CD14-positive monocyte (primary cell): ENCODE measurements at places on chromosomes 5 and 9.

DNA sequence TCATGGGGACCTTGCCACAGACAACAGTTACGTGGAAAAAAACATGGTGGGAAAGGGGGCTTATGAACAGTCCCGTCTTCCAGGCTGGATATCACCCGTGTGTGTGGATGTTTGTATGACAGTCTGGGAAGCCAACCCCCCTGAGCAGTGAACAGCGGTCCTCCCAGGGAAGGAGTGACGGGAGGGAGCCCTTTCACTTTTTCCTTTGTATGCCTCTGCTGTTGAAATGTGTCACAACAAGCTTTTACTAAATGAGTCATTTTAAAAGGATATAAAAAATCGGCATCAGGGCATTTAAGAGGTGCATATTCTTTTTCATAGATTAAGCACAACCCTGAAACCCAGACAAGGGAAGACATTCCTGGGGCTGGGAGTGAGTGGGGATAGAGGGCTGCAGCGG, 5.1 kb downstream of the MYMK start:
- no peak for DNase-seq

DNA sequence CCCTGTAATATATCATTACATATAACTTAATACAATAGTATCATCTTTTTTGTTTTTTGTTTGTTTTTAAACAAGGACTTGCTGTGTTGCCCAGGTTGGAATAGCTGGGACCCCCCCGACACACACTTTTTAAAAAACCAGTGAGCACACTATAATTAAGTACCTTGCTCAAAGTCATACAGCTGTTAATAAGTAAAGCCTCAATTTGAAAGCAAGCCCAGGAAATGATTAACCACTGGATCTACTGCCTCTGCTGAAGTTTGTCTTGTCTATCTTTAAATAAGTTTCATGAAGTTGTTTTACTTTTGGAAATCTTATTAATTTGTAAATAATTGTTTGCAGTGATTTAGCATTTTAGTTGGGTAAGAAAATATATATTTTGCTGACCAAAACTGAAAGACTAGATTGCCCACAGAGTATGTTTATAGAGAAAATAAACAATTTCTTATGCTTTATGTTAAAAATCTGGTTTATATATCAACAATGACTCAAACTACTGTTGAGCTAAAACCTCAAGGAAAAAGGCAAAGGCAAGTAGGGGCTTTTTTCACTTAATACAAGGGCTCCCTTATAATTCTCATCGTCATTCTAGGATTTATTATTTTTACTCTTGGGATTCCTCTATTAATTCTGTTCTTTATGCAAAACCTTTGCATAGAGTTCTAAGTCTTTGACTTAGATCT, 5.8 kb upstream of the CARNMT1 start:
- no peak for DNase-seq

DNA sequence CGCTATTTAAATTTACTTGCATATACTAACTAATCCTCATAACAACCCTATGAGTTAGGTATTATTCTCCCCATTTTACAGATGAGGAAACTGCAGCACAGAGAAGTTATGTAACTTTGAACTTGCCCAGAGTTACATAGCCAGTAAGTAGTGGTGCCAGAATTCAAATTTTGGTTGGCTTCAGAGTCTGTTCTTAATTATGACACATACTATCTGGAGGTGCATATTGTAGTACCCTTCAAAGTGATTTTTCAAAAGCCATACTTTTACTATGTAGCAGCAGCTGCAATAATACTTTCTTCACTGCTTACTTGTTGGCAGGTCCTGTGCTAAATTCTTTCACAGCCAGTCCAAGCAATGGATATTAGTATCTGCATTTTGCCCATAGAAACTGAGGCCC, 16.4 kb downstream of the MAN2A1 start:
- DNase-seq: no peak

DNA sequence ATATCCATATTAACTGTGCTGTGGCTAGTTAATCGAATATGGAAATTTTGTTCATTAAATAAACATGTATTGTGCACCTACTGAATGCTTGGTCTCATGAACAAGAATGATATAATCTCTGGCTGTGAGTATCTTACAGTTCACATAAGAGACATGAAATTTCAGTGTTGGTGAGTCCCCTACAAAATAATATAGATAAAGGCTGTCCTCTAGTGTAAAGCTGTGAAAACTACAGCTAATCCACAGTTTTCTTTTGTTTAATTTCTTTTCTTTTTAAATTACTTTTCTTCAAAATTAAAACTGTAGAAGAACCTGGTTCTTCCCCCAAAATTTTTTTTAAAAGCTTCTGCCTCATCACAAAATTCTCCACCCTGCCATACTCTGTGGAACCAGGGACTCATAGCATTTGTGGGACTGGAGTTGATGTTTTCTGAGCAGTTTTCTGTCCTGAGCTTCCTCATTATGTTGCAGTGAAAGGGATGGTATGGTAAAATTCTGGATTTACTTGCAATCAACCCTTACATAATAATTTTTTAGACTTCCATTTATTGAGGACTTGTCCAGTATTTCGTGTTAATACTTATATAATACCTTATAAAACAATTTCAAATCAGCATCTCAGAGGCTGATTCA, 135.0 kb downstream of the STK32A start:
- no peak for DNase-seq

DNA sequence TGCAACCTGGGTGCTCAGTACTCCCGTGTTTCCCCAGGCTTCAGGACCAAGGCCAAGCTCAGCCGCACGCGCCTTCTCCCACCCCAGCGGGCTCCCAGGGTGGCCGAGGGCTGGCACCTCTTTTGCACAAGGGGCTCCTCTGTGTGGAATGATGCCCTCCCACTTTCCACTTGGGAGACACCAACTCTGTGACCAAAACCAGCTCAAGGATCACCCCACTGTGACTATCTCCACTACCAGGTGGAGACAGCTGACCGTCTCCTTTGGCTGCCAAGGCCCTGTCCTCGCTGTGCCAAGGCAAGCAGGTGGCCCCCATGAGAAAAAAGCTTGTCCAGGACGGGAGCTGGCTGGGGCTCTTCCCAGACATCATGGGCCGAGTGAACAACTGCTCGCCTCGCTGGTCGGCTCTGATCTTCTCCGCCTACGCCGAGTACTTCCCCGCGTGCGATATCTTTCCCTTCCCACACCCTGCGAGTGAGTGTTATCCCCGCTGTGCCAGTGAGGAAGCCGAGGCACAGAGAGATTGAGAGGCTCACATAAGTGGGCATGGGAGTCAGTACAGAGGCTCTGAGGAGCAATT, 132.8 kb downstream of the ZNF354C start:
- no peak for DNase-seq
